Stimulated activated CD4-positive, alpha-beta T cell treated with anti-CD3 and anti-CD28 coated beads, Interleukin-2, amount 100 ng/mL, for 48 hours (primary cell): ENCODE measurements at places on chromosomes 13 and 19.

GRCh38 chr19:52694921-52695320 is 39.9 kb downstream of the ZNF611 start:
- no peak for DNase-seq

- DNase-seq: no peak
These were observed 78.9 kb downstream of the GADD45B start for GRCh38 chr19:2554856-2555255.

- no peak for DNase-seq
These were observed 7.7 kb upstream of the LGALS7 start for GRCh38 chr19:38781058-38781457.

DNA sequence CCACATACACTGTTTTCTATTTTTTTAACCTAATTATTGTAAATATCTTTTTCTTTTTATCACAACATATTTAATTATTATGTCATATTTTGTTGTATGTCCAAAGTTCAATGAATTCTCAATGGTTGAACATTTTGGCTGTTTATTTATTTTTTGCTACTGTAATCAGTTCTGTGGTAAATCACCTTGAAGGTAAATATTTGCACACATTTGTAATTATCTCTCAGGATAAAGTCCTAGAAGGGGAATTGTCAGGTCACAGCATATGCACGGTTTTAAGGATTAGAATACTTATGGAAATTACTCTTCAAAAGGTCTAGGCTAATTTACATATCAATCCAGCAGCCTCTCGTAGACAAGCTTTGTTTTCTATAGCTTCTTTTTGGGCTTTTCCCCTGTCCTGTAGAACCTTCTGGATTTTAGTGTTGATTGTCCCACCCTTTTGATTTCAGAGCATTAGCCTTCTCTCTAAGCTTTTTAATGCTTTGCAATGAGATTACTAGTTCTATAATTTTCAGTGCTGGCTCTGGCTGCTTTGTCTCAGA is 362.6 kb downstream of the KCNRG start:
- DNase-seq: no peak

DNA sequence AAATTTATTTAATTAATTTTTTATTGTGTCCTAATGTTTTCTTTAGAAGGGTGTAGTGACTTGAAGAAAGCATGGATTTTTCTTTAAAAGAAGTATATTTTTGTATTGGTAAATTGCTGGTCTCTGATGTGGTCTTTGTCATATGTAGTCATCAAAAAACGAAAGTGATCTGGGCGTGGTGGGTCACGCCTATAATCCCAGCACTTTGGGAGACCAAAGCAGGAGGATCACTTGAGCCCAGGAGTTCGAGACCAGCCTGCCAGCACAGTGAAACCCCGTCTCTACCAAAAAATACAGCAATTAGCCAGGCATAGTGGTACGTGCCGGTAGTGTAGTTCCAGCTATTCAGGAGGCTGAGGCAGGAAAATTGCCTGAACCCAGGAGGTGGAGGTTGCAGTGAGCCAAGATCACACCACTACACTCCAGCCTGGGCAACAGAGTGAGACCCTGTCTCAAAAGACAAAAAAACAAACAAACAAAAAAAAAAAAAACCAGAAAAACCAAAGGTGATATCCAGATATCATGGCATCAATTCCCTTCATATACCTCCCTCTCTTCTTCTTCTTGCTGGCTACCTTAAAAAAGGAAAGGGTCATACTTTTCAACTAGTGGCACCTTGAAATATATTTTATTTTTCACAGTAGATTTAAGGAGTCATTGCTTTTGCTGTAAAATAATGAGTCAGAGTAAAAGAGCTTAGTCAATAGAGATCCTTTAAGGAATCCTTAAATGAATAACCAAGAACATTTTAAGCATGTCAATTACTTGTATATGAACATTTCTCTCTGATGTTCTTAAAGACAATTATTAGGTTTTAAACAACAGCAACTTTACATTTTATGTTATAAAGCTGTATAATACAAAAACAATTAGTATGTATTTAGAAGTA is 19.9 kb downstream of the KCTD4 start:
- no peak for DNase-seq

GRCh38 chr13:44088991-44089413 is 209.3 kb downstream of the LACC1 start:
- no peak for DNase-seq

DNA sequence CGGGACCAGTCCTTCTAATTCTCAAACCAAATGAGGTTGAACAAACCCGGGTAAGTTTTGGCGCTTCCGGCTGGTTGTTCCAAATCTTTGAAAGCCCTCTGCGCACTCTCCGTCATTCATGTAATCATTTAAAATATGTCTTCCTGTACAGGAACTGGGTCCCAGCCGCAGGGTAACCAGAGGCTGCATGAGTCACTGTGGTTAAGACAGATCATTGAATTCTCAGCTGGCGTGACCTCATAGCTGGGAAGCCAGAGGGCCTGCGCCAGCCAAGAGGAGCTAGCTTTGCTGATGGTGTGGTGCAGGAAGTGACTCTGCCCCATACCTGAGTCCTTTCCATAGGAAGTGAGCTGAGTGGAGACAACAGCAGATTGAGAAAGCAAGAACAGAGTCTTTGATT is 135.2 kb downstream of the TSHZ3 start:
- DNase-seq: peak; percentile 76

DNA sequence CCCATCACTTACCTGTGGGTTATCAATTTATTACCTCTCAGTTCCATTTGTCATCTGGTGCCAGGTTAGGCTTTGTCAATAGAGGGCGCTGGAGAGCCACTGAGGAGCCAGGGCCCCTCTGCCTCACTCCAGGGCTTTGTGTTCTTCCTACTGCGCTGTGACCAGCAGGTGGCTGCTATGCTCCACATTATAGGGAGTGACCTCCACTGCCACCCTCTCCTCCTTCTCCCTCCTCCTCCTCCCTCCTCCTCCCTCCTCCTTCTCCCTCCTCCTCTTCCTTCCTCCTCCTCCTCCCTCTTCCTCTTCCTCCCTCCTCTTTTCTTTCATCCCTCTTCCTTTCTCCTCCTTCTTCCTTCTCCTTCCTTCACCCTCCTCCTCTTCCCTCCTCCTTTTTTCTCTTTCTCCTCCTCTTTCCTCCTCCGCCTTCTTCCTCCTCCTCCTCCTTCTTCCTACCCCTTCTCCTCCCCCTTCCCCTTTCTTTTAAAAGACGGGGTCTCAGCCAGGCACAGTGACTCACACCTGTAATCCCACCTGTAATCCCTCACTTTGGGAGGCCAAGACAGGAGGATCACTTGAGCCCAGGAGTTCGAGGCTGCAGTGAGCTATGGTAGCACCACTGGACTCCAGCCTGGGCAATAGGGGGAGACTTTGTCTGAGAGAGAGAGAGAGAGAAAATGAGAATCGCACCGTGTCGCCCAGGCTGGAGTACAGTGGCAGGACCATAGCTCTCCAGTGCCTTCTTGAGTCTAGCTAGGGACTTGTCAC is 10.3 kb upstream of the ZBTB32 start:
- peak; percentile 93 for DNase-seq

GRCh38 chr13:110571896-110572777 is 10.6 kb upstream of the RAB20 start:
- DNase-seq: no peak

GRCh38 chr13:35857769-35858168 is 273.4 kb downstream of the DCLK1 start:
- DNase-seq: no peak

- DNase-seq: no peak
These were observed 780.4 kb upstream of the SLITRK6 start for GRCh38 chr13:86579662-86580061.

DNA sequence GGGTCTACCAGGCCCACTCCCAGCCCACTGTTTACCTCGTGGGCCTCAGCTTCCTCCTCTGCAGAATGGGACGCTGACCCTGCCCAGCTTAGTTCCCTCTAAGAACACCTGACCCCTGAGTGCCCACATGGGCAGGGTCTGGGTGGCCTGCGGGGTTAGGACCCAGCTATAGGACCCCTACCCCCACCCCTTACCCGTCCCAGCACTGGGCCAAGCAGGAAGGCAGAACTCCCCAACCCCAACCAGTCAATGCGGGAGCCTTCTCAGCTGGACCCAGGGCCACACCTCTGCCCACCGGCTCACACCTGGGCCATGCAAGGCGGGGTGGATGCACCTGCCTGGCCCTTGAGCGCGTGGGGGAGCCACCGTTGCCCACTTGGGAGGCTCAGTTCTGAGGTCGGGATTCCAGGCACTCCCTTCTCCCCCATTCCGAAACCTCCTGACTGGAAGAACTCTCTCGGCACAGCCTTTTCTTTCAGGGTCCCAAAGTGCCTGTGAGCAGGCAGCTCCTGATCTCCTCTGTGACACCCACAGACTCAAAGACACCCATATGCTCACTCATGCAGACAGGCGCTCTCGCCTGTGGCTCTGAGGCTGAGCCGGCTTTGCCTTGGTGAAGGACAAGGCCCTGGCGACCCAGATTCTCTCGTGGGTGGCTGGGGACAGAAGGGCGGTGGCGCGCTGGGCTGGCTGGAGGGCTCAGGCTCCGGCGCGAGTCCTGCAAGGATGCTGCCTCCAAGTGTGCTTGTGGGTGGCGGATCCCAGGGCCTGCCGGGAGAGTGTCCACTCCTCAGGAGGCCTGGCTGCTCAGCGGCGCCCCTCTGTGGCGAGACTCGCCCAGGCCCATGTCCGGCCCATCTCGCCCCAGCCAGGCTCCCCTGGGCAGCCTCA is 27.9 kb upstream of the PARP4 start:
- no peak for DNase-seq

DNA sequence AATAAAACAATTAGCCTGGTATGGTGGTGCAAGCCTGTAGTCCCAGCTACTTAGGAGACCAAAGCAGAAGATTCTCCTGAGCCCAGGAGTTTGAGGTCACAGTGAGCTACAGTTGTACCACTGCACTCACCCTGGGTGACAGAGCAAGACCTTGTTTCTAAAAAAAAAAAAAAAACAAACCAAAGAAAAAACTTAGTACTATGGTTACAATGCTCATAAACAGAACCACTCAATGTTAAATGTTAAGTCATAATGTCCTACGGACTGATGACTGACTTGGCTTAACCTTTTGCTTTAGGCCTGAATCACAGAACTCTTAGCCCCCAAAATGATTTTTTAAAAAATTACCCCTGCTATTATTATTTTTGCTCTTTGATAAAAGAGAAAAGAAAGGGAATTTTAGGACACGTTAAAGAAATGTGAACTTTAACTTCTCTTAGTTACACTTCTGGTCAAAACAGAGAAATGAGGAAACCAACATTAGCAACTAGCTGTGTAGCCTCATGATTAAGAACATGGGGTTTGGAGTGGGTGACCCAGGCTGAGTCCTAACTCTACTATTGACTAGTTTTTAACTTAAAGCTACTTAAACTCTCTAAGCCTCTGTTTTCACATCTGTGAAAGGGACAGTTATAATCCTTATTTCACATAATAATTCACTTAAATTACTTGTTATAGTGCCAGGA is 13.7 kb upstream of the ELF1 start:
- no peak for DNase-seq

GRCh38 chr13:33757713-33758112 is 60.2 kb upstream of the RFC3 start:
- DNase-seq: no peak

DNA sequence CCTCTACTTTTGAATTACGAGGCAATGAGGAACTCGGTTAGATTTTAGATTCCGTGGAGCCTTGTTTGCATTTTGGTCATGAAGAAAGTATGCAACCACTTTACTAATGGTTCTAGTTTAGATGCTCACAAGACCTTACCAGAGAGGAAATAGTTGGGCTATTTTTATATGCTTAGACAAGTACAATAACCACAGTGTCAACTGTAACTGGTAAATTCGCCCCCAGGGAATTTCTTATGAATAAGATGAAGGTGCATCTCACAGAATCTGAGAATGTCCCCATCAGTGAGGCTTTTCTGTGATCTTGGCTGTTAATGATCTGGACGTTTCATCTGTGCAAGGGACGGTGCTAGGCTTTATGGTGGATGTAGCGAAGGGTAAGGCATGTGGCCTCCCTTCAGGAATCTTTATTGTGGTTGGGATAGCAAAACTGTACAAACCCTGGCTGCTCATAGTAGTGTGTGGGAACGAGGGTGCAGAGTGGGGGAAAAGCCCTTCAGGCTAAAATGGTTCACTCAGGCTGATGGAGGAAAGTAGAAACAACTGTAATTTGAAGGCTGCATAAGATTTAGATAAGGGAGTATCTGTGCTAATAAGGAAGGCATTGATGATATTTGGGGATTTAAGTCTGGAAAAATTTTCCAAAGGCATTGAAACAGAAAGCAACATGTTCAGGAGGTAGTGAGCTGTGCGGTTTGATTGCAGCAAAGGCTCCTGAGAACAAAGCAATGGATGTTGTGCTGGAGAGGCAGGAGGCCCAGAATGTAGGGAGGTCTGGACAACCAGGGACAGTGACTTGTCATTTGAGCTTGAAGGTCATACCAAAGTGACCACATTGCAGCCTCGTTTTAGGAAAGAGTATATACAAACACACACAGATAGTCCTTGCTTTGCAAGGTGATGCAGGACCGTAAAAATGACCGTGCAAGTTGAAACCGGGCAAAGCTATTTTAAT is 28.4 kb downstream of the UBAC2 start:
- DNase-seq: no peak

GRCh38 chr19:38674388-38675171 is 27.1 kb downstream of the ACTN4 start:
- no peak for DNase-seq

GRCh38 chr13:46795321-46795720 is 1.6 kb downstream of the ESD start:
- DNase-seq: no peak

DNA sequence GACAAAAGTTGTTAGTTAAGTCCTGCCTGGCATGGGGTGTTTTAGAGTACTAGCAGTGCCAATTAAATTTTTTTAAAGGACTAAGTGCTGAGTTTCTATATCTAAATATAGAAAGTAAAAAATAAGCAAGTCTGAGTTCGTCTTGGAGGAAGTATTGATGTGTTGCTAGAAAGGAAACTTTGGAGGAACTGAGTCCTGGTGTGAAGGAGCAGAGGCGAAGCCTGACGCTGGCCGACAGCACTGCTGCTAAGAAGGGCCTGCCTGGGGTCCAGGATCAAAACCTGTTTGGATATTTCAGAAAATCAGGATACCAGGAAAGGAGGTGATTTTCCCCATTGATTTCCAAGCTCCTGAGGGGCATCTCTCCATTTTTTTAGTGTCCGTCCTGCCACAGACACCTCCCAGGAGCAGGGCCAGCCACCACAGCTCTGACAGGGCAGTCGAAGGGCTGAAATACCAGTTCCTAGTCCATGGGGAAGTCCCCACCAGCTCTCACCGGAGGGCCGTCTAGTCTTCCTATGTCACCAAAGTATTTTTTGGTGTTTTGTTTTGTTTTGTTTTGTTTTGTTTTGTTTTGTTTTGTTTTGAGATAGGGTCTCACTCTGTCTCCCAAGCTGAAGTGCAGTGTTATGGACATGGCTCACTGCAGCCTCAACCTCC is 38.2 kb upstream of the NPAS1 start:
- DNase-seq: no peak
